ENCODE measurements at places on chromosomes 12 and 14.

DNA sequence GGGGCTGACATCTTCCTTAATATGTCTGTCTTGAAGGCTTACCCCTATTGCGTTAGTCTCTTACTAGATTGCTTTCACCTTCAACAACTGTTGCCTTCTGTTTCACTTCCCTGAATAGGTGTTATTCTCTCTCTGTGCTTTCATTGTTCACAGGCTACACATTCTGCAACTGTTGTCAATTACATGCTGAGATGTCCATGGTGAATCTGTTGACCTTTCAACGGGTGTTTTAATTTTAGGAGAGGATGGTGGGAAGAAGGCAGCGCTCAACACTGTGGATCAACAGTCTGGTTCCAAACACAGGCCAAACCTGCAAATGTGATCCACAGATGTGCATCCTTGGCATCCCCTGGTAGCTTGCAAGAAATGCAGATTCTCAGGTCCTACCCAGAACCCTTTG is 101.9 kb downstream of the DACT1 start:
- DNase-seq, result no peak

GRCh38 chr14:92729634-92730358 is 18.6 kb downstream of the LGMN start:
- no peak for DNase-seq

DNA sequence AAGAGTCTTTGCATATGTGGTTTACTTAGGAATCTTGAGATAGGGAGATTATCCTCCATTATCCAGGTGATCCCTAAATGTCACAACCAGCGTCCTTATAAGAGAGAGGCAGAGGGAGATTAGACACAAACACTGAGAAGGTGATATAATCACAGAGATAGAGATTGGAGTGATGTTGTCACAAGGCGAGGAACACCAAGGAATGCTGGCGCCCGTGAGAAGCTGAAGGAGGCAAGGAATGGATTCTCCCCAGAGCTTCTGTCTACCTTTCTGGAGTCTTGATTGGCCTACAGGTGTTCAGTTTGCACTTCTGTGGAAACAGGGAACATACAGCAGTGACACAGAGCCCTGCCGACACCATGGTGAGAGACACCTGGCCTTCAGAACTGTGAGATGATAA is 101.6 kb downstream of the ANO4 start:
- DNase-seq, result no peak

DNA sequence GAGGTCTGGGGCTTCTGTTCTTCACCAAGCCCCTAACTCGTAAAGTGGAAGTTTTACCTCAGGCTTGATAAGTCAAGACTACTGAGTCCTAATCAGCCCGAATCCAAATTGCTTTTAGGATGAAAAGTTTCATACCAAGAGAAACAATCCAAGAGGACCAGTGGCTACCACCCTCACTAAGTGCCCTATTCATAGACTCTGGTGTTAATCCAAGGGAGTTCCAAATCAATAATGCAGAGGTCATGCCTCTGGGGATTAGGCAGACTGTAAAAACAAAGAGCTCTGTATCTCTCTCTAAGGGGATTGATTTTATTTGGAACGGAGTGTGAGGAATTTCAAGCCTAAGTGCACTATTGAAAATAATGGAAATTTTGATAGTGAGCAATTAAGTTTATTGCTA is 76.3 kb upstream of the LMNTD1 start:
- DNase-seq, result no peak

DNA sequence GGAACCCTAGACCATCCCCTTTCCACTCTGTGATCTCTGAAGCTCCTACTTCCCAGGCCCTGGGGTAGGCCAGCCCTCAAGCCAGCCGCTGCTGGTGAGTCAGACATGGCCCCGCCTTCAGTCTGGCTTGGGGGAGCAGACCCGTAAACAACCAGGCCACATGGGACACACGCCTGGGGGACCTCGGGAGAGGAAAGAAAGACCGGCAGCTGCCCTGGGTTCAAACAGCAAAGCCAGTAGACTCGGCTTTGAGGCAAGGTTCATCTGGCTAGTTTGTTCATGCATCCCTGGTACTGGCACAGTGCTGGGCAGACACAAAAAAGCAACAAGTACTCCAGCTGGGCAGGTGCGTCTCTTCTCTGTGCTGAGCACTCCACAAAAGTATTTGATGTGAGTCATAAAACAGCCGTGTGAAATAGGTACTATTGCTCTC is 101.9 kb downstream of the SETD3 start:
- DNase-seq, result no peak

GRCh38 chr14:102206918-102207317 is 67.2 kb downstream of the WDR20 start:
- DNase-seq, result no peak

GRCh38 chr12:56029166-56029519 is 8.3 kb downstream of the IKZF4 start:
- DNase-seq, result no peak

DNA sequence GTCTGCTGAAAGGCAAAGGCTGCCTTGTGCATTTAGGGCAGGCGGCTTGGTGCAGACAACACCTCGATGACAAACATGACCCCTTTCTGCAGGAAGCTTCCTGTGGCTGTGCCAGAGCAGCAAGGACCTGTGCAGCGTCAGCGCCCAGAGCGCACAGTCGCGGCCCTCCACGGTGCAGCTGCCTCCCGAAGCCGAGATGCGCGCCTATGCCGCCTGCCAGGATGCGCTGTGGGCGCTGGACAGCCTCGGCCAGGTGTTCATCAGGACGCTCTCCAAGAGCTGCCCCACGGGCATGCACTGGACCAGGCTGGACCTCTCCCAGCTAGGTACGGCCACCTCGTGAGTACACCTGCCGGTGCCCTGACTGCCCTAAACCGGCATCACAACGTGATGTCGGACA is 57.3 kb downstream of the ANKRD9 start:
- no peak for DNase-seq

GRCh38 chr12:33245434-33245833 is 194.2 kb downstream of the SYT10 start:
- DNase-seq, result no peak

- DNase-seq, result no peak
Observed at GRCh38 chr12:38350342-38351174, 34.0 kb downstream of the ALG10B start.

- DNase-seq, result peak; percentile 23
Observed at GRCh38 chr12:52691076-52691840, 11.1 kb upstream of the KRT1 start.

- no peak for DNase-seq
Observed at GRCh38 chr12:97275256-97275655, 187.3 kb upstream of the RMST start.

DNA sequence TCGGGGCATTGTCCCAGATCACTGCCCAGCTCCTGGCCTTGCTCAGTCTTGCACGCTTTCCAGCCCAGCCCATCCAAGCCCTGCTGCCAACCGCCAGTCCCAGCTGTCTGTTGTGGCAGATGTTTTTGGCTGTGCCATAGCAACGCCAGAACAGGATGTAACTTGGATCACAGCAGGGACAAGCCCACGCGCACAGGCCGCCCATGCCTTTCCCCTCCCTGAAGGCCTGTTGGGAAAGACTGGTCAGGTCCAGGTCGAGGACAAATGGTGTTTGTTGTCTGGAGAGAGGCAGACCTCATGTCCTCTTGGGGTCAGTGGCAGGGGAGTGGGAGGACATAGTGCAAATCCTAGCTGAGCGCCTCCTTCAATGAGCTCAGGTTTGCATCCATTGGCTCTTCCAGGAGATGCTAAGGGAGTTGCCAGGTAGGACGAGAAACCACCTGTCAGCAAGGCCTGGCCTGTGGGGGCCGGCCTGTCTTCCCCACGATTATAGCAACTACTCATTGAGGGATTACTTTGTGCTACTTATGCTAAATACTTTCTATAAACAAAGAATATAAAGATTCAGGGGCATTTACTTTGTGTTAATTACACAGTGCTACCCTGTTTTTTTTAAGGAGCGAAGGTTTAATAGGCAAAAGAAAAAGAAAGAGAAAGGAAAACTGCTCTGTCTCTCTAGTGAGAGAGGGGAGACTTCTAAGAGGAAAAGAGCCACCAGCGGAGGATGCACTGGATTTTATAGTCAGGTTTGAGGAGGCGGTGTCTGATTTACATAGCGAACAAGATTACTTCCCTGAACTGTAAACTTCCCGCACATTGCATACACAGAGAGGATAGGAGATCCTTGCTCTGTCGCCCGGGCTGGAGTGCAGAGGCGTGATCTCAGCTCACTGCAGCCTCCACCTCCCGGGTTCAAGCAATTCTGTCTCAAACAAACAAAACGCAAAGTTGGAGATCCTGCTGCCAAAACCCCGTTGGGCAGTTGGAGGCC is 42.8 kb upstream of the CORO1C start:
- DNase-seq, result no peak

GRCh38 chr12:129483111-129483893 is 420.5 kb downstream of the TMEM132D start:
- no peak for DNase-seq

- DNase-seq, result no peak
Observed at GRCh38 chr14:93928184-93929047, 1.3 kb downstream of the FAM181A start.

Measured in stimulated activated naive CD4-positive, alpha-beta T cell (primary cell).